ENCODE measurements at places on chromosomes 11 and 22.

GRCh38 chr11:64718084-64718779 lies 4.8 kb downstream of the NRXN2 start:
- no peak for DNase-seq

GRCh38 chr11:61454520-61454919 lies 24.6 kb downstream of the SDHAF2 start:
- no peak for DNase-seq

DNA sequence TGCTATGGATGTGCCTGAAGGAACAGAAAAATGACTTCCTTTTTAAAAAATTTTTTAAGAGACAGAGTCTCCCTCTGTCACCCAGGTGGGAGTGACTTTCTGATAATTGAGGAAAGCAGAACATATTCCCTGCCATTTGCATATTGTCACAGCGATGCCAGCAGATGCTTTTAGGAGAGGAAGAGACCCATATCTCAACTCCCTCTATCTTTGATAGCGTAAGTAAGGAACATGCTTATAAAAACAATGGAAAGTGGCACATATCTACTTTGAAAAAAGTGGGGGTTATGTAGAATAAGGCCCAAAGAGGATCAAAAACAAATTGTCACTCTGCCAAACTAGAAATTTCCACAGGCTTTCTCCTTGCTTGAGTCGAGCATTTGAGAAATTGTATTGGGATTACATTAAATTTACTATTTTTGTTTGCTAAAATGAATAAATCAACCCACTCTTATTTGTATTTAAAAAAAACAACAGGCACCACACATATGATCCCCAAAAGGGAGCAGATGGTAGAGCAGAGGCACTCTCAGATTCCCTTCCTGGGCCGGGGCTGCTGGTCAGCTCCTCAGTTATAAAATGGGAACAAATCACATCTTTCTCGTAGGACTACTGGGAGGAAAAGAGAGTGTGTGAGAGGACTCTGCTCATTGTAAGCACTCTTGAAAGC lies 68.8 kb upstream of the TSPAN18 start:
- no peak for DNase-seq

DNA sequence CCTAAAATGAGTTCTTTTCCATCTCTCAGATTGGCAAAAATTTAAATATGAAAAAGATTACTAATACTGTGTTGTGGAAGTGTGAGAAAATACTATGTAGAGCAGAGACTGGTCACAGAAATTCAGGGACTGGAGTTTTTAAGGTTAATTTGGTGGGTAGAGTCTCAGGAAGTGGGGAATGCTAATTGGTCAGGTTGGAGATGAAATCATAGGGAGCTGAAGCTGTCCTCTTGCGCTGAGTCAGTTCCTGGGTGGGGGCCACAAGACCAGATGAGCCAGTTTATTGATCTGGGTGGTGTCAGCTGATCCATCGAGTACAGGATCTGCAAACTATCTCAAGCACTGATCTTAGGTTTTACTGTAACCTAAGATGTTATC lies 29.4 kb upstream of the TMEM86A start:
- DNase-seq = no peak

GRCh38 chr11:6746086-6746618 lies 25.6 kb downstream of the OR2AG2 start:
- DNase-seq = no peak

GRCh38 chr11:113831314-113831713 lies 44.1 kb downstream of the USP28 start:
- DNase-seq = no peak

DNA sequence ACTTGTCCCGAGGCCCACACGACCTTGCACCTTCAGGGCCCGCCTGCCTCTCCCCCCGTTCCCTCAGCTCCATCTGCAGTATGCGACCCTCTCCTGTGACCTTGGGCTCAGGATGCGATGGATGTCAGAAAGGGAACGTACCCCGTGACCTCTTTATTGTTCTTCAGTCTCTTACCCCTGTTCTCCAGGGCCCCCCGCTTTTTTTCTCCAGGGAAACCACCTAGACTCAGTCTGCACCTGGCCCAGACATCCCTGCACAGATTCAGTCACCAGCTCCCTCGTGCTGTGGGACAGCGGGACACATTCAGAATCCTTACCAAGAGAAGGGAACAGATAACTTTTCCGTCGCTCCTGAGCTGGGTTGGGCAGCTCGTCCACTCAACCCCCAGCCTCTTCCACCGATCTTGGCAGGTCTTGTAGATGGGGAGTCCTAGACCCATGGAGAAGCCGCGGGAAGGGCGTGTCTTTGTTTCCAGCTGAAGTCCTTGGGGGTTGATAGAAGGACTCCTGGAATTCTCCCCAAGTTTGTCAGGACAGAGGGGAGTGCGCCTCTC lies 1.4 kb upstream of the PHOX2A start:
- no peak for DNase-seq

GRCh38 chr11:83073258-83073657 lies 1.6 kb upstream of the RAB30 start:
- DNase-seq = no peak

- no peak for DNase-seq
These were observed 5.9 kb downstream of the FHIP1B start for GRCh38 chr11:6228520-6228919.

GRCh38 chr22:46115755-46116490 lies 34.4 kb upstream of the PPARA start:
- DNase-seq = no peak

- no peak for DNase-seq
These were observed 9.5 kb downstream of the C1QTNF6 start for GRCh38 chr22:37178350-37179125.

DNA sequence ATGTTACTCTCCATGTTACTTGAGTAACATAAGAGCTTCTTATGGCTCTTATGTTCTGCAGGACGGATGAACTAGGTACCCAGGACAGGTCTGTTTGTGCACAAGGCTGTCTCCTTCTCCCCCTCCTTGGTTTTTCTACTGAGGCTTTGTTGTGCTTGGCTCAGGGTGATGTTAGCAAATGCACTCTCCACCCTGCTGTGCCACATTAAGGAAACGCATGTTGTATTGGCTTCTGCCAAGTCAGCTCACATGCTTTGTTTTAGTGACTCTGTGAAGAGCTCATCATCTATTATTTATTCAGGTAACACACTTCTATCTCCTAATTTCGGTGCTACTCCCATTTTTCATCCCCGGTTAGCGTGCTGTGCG lies 108.3 kb downstream of the PTPRJ start:
- no peak for DNase-seq

DNA sequence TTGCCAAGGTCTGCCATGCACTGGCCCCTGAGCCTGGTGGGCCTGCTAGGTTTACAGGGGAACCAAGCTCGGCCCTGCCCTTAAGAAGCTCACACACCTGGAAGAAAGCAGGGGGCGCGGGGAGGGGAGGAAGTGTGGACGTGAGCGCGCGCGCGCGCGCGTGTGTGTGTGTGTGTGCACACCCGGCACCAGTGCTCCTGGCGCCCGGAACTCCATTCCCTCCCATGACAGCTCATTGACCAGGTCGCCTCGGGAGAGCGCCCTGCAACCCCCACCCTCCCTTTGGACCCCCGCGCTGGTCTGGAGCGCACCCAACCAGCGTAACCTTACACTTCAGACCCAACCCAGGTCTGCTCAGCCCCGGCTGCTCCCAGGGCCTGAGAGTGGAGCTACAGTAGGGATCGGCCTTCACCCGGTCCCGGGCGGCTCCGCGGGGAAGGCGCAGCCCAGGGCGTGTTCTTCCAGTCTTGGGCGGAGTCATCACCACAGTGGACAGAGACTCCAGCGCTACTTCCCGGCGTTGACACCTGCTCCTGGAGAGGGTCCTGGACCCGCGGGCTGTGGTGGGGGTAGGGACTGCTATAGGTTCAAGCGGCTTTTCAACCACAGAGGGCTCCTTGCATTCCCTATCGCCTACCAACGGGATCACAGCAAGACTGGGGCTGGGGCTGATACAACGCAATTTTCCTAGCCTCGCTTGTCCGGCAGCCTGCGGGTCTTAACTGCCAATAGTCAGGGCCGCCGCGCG lies 1.5 kb downstream of the GALNT18 start:
- DNase-seq = no peak

DNA sequence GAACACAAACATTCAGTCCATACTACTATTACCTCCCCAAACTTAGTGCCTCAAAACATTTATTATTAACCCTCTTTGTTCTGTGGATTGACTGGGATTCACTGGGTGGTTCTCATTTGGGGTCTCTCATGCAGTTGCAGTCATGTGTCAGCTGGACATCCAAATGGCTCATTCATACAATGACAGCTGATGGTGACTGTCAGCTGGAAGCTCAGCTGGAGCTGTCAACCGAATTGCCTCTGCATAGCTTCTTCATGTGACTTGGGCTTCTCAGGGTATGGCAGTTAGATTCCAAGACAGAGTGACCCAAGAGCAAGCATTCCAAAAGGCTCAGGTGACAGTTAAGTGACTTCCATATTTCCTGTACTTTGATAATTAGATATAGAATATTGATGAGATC lies 85.2 kb downstream of the CCDC34 start:
- no peak for DNase-seq

- DNase-seq = no peak
These were observed 1.1 kb downstream of the PRRG4 start for GRCh38 chr11:32830796-32831195.

- DNase-seq = no peak
These were observed 72.3 kb downstream of the TRIM44 start for GRCh38 chr11:35734669-35735410.

GRCh38 chr11:39804271-39804670 lies 1655.2 kb downstream of the LRRC4C start:
- no peak for DNase-seq

- DNase-seq = no peak
These were observed 83.0 kb downstream of the ABTB2 start for GRCh38 chr11:34274712-34275398.

GRCh38 chr11:16193897-16194381 lies 162.4 kb downstream of the SOX6 start:
- no peak for DNase-seq

DNA sequence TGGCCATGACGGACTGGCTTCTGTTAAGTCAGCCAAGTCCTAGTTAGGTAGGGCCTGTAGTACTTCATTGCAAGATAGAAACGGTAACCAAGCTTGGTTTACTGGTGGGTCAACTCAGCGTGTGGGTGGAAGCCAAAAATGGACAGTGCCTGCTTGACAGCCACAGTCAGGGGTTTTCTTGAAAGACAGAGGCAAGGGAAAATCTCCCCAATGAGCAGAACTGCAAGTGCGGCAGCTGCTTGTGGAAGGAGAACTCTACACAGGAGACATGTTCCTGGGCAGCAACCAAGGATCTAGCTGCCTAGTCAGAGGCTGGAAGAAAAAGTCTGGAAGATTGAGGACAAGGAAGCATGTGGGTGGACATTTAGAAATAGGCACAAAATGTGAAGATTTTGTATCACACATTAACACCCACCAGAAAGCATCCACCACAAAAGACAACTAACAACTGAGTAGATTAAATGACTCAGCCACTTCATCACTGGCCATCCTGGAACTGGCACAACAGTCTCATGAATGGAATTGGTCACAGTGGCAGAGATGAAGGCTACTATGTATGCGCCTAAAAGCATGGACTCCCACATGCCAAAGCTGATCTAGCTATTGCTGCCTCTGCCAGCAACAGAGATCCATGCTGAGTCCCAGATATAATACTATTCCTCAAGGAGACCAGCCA lies 40.9 kb upstream of the SCUBE2 start:
- DNase-seq = no peak

DNA sequence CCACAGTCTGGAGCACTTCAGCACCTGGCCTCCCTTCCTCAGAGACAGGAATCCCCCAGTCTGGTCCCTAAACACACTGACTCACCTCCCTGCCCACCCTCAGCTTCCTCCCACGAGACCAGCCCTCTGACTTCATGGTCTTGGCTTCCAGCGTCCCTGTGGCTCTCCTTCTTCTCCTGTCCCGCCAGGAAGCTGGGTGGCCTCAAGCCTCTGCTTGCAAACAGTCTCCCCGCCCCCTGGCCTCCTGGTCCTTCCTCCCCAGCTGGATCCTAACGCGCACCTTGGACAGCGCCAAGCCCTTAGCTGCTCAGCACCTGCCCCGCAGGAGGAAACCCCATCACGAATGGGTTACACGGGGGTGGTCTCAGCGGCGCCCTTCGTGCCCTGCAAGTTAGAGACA lies 4.5 kb downstream of the NCF4 start:
- no peak for DNase-seq

DNA sequence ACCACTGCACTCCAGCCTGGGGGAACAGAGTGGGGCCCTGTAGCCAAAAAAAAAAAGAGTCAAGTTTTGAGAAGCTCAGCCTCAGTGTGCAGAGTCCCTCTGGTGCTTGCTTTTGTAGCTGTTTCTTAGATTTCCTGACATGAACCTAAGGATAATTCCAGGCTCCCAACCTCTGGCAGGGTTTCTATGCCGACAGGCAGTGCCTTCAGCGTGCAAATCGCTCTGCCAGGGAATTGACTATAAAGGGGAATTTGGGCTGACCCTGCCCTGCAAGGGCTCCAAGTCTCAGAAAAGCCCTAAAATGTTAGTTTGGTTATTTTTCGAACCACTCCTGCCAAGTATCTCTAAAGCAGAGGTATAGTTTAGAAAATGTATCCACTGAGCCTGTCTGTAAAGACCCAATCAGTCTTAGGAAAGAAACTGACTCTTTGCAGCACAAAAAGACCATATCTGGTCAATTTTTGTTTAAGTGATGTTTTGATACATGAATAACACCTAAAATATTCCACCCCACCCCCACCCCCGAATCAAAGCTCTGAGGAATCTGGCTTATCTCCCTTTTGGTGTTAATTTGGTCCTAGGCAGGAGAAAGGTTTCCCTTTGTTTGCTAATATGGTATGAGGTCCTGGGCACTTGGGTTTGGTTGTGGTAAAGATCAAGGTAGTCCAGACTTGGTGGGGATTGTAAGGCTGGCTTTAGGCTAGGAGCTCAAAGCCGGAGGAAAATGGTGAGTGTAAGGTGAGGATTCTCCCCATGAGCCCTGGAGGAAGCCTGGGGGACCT lies 49.7 kb downstream of the ANO1 start:
- no peak for DNase-seq

DNA sequence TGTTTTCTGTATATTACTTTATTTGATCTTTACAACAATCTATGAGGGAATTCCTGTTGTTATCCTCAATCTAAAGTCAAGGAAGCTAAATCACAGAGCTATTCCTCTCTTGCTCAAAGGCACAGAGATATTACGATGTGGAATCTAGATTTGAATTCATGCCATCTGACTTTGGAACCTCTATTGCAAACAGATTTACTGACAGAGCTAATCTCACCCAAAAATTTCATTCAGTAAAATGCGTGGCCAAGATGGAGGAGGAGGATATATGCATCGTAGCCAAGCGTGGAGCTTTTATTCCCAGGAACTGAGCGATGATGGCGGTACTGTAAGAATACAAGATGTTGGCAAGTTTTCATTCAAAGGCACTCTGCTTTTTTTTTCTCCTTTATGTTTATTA lies 791.8 kb downstream of the CNTN5 start:
- no peak for DNase-seq

Data from stimulated activated CD4-positive, alpha-beta T cell treated with anti-CD3 and anti-CD28 coated beads, Interleukin-1b, Interleukin-23, amount 100 ng/mL, for 24 hours (primary cell).